ENCODE measurements at places on chromosomes 1 and 21.

- no peak for DNase-seq
Observed at GRCh38 chr1:233442026-233442780, 114.7 kb downstream of the MAP3K21 start.

GRCh38 chr1:198185759-198186158 is 29.0 kb downstream of the NEK7 start:
- DNase-seq = no peak

GRCh38 chr1:199362996-199363395 is 664.5 kb upstream of the NR5A2 start:
- DNase-seq = peak; percentile 2

- no peak for DNase-seq
Observed at GRCh38 chr1:1974834-1975233, 28.8 kb downstream of the CFAP74 start.

DNA sequence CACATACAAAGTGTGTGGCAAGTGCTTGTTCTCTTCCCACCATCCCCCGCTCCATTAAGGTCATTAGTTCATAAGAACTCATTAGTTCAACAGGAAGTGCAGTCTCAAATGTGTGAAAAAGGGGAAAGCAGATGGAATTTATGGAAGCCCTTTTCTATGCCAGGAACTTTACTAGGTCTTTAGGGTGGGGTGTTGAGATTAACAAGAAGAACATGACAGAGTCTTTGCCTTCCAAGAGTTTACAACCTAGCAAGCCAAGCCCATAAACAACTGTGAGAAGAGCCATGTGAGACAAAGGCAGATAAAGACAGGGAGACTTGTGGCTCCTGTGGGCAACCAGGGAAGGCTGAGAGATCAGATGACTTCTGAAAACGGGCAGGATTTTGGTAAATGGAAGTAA is 21.4 kb downstream of the PLEKHA6 start:
- no peak for DNase-seq

DNA sequence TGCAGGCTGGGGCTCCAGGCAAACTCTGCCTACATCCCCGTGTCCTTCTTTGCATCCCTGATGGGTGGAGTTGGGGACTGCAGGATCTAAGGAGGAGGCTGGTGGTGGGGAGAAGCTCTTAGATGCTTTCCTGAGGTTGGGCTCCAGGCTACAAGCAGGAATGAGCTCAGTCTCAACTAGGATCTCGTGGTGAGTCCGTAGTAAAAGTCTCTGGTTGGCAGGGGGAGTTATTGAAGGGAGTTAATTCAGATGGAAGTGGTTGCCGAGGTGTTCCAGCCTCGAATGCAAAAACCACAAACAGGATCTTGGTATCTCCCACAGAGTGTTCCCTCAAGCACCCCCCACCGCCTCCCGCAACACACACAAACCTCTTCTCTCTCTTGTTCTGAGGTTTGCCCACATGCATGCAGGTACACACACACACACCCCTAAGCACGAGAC is 35.0 kb downstream of the TMCC2 start:
- DNase-seq = no peak

DNA sequence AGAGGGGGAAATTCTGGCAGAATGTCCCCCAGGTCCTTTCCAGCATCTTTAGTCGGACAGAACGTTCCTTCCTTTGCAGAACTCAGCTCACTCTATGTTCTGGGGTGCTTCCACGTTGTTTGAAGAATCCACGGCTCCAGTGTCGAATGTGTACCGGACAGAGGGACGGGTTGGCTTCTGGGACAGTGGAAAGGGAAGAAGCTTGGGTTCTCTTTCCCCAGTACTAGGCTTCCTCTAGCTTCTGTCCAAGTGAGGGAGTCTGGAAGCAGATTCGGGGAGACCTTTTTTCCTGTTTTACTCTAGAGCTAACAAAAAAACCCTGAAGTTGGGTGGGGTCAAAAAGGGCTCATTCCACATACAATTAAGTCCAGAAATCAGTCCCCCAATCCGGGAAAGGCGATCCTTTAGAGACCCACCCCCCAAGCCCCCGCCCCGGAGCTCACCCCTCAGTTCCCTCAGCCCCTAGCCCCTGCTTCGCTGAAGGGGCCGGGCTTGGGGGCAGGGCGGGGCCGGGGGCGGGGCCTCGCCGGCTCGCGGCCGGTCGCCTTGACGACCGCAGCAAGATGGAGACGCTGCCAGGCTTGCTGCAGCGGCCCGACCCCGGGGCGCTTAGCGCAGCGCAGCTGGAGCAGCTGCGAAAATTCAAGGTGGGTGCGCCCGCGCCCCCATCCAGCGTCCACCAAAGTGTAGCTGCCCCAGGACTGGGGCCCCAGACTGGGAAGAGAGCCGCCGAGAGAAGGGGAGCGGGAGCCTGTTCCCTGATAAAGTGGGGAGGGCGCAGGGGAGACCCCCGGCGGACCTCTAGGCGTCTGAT is at the start of gene RIIAD1:
Gene RIIAD1, plus strand, starts transcription at position 549 of the 814 bp plus-strand sequence. Its CDS starts 15 bp downstream, at position 564.
- peak; percentile 37 for DNase-seq

DNA sequence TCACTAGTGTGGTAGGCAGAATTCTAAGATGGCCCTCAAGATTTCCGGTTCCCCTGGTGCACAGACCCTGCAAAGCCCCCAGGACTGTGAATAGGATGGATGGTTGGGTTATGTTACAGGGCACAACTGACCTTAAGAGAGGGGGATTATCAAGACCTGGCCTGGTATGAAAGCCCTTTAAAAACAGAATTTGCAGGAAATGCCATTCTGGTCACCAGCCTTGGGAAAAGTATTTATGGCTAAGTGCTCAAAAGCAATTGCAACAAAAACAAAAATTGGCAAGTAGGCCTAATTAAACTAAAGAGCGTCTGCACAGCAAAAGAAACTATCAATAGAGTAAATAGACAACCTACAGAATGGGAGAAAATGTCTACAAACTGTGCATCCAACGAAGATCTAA is 144.7 kb upstream of the EDN2 start:
- no peak for DNase-seq

DNA sequence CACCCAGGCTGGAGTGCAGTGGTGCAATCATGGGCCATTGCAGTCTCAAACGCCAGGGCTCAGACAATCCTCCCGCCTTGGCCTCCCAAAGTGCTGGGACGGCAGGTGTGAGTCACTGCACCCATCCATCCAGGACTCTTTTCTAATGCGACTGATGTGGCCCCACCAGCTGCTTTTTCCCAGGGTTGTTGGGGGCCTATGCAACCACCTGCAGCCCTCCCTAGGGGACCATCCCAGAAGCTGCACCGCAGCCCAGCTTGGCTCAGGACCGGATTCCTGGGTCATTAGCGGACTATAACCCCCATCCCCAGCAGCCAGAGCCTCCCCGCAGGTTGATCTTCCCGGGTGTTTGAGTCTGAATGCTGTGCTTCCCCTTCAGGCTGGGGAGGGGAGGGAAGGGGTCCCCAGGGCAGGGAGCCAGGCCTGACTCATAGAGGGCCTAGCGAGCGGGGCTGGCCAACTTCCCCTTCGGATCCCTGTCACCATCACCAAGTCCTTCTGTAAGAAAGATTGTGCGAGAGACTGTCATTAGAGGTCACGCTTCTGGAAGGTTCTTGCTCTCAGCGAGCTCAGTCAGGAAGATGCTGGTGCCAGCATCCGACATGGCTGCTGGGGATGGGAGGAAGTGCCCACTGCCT is 108.7 kb upstream of the ACTRT2 start:
- DNase-seq = no peak

DNA sequence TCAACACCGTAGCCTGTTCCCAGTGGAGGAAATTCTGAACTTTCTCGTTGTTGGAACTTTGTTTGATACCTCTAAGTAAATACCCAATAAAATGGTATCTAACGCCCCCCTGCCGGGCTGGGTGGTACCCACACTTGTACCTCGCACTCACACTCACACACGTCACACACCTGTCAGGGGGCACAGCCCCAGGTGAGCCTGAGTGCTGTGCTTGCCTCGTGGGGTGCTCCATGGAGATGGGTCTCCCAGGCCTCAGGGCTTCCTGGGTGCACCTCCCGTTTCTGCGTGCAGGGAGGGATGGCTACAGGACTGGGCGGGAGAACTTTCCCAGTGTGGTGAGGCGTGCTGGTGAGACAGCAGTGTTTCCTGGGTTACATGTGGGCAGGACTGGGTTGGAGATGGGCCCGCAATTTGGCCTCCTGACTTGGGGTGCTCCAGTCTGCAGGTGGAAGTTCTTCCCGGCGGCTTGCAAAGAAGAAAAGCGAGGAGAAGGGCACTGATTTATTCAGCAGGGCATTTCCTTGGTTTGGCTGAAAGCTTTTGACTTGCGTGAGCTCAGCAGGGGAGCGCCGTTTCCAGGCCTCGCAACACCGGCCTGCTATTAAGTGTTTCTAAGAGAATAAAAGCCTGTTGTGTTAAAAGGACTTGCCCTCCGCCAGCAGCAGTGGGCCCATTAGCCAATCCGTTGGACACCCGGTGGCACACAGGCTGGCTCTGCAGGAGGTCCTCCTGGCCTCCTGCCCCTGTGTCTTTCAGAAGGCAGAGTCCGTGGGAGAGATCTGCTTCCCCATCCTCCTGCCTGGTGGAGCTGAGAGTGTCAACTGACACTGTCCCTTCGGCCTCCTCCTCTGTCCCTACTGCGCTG is 79.7 kb downstream of the KIF26B start:
- no peak for DNase-seq

- DNase-seq = no peak
Observed at GRCh38 chr21:28884481-28884880, 108.2 kb downstream of the LTN1 start.

DNA sequence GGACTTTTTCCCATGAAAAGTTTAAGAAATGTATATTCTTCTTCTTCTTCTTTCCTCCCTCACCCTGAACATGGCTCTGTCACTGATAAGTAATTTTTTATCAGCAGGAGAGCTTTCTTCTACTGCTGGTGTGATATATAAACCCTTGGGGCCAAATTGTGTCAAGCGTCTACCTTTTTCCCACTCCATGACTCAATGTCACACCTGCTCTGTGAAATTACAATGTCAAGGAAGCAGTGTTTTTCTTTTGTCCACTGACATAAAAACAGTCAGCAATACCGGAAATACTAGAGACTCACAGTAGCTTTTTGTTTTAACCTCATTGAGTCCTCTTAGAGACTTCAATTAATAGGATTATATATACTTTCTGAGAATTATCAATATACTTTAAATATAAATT is 416.2 kb upstream of the ADGRL4 start:
- no peak for DNase-seq

GRCh38 chr1:156740237-156740740 is 599 bp downstream of the MRPL24 start:
- no peak for DNase-seq

GRCh38 chr1:23593556-23594148 is 34.4 kb upstream of the ID3 start:
- peak; percentile 67 for DNase-seq

- no peak for DNase-seq
Observed at GRCh38 chr1:39360731-39361130, 130.7 kb upstream of the BMP8A start.

GRCh38 chr1:104238991-104239390 is 489.3 kb downstream of the AMY1C start:
- no peak for DNase-seq

- DNase-seq = no peak
Observed at GRCh38 chr1:236920286-236920894, 83.9 kb downstream of the MT1HL1 start.

- DNase-seq = no peak
Observed at GRCh38 chr1:155379631-155380090, 59.0 kb downstream of the RUSC1 start.

- no peak for DNase-seq
Observed at GRCh38 chr1:94831641-94832040, 11.5 kb downstream of the SLC44A3 start.

DNA sequence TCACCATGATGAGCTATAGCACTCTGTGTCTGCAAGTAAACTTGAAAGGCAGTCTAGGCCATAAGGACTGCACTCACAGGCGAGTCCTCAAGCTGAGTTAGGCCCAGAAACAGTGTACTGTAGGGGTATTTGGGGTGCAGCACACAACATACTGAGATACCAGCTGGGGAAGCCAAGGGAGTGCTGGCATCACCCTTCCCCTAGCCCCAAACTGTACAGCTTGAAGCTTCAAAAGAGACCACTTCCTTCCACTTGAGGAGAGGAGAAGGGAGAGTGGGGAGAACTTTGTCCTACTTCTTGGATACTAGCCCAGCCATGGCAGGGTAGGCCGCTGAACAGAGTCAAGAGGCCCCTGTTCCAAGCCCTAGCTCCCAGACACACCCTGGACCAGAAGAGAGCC is 24.2 kb upstream of the SNX7 start:
- no peak for DNase-seq

DNA sequence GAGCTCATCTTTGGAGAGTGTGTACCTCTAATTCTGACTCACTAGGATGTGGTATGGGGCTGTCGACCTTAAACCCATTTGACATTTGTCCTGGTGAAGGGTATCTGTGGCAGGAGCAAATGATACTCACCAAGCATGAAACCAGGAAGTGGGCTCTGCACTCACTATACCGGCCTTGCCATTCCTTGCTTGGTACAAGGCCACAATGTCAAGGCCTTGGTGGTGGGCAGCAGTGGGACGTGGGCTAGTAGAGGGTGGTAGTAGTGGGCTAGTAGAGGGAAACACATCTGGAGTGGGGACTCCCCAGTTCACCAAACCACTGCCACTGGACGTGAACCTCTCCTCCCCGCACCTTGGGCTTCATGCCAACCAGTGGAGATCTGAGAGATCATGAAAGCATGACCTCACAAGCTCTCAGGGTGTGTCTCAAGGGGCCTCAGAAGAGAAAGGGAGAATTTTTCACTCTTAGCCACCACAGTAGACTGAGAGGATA is 11.5 kb downstream of the TNFSF4 start:
- DNase-seq = peak; percentile 89

GRCh38 chr1:221241592-221241991 is 362.3 kb downstream of the HLX start:
- DNase-seq = no peak

DNA sequence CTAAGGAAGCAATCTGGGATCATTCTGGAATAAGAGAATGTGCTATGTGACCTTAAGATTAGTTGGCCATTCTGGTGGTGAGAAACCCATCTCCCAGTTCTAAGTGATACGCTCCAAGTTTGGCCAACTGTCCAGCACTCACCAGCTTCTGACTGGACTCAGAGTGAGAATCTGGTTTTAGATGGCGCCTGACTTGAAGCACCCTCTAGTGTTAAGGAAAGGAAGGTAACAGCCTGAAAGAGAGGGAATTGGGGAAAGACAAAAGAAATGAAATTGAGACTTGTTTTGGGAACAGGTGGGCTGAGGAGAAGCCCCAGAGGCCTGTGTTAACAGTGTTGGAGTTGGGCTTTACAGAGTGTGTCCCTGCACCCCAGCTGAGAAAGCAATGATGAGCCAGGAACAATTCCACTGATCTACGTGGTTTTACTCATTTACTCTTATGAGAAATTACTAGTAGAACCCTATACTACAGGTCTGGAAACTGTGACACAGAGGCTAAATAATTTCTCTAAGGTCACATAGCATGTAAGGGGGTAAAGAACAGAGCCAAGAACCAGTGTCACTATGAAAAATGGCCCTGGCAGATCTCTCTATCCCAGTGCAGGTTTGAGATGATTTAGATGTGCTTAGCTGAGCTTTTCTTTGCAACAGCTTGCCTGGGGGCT is 9.3 kb upstream of the FCAMR start:
- no peak for DNase-seq

GRCh38 chr1:214108097-214108446 is 120.3 kb downstream of the PROX1 start:
- no peak for DNase-seq

Measured in activated CD8-positive, alpha-beta T cell treated with anti-CD3 and anti-CD28 coated beads for 36 hours (primary cell).